Astrocyte of the spinal cord (primary cell): ENCODE measurements at places on chromosomes 16 and 17.

- no peak for DNase-seq
Observed at GRCh38 chr16:56137269-56137668, 54.0 kb upstream of the GNAO1 start.

DNA sequence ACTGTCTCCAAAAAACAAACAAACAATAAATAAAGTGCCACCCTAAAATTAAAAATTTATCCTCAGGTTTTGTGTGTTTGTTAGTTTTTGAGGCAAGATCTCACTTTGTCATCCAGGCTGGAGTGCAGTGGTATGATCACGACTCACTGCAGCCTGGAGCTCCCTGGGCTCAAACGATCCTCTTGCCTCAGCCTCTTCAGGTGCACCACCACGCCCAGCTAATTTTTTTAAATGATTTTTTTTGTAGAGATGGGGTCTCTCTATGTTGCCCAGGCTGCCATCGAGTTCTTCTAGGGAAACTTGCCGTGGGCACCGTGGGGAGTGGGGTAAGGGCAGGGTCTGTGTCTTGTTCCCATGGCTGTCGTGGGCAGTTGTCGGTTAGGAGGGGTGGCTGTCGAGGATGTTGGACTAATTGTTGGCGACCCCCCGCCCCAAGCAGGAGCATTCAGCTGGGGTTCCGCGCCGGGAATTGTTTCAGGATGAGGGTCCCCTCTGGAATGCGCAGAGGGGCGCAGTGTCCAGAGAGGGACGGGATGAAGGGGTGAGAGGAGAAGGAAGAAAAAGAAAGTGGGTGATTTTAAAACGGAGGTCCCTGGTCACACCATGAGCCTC is 1.1 kb upstream of the RNF213 start:
- DNase-seq = no peak

DNA sequence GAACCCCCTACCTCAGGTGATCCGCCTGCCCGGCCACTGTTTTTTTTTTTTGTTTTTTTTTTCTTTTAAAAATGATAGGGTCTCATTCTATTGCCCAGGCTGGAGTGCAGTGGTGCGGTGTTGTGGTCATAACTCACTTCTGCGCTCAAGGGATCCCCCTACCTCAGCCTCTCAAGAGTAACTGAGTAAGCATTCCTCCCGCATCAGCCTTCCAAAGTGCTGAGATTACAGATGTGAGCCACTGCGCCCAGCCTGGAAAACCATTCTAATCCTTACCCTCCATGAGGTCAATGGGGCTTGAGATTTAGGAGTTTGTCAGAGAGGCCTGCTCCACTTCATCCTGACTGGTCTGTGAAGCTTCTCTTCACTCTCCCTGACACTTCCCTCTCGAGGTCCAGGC is 12.5 kb downstream of the ERAL1 start:
- DNase-seq = no peak

DNA sequence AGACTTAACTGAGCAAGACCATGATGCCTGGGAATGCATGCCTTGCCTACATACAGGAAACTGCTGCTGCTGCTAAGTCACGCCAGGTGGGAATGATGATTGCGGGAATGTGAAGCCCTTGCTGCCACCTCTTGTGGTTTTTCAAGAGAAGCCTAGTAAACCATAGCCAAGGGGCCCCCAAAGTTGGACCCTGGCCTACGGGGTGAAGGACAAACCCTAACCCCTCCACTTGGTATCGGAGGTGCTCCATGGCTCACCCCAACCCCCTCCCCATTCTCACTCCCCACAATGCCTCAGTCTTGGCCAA is 233.9 kb downstream of the ZNF423 start:
- DNase-seq = no peak

- no peak for DNase-seq
Observed at GRCh38 chr17:47917581-47917980, 21.5 kb downstream of the SP2 start.

- DNase-seq = no peak
Observed at GRCh38 chr16:9670033-9670432, 512.2 kb downstream of the GRIN2A start.

DNA sequence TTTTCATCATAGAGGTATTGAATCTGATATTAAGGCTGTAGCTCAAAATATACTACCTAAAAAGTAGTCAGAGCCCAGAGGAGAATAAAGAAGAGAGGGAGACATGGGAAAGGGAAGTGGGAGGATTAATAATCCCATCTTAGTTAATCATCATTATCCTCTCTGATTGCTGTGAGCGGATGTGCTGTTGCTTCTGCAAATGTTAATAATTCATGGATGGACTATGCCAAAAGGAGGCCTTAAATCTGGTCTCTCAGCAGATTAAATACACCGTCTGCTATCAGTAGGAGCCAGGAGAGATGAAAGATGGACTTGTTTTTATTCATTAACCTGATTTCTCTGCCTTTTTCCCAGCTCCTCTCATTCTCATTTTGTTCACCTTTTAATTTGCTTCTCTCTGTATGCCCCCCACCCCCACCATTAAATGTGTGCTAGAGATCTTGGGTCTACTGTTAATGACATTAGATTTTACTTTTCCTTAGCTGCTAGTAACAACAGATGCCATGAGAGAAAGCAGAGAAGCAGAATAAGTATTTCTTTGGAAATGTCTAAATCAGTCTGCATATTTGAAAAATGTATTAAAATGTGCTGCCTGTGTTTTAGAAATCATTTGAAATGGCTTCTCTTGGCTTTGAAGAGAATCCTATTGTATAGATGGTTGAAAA is 44.2 kb downstream of the NUP93 start:
- DNase-seq = no peak

DNA sequence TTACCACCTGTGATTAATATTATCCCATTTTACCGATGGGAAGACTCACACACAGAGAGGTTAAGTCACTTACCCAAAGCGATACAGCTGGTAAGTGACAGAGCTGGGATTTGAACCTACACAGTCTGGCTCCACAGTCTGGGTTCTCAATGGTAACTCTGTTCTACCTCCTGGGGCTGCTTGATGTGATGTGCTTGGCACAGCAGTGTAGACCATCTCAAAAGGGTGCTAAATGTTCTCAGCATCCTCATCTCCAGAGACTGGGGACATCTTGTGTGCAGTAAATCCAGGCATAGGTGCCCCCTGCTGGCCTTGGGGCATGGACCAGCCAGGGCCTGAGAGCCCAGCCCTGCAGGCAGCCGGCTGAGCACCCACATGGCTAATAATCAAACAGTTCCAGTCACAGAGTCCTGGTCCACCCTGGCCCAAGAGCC is 15.4 kb upstream of the KATNB1 start:
- DNase-seq = peak; percentile 50

- peak; percentile 78 for DNase-seq
Observed at GRCh38 chr17:64281962-64282752, 19.1 kb upstream of the TEX2 start.

DNA sequence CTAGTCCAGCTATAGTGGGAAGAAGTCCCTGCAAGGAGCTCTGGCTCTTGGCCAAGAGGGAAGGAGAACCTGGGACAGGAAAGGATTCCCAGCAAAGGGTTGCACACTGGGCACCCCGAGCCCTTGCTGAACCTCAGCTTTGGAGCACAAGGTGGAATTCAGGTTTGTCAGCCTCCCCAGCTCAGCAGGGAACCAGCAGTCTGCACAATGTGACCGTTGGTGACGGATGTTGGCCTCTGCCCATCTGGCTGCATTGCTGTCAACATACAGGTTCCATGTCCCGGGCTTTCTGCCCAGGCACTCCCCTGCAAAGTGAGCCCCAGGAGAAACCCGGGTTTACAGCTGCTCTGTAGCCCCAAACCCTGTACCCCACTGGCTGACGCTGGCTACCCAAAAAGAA is 6.7 kb downstream of the RPRML start:
- DNase-seq = no peak

- peak; percentile 70 for DNase-seq
Observed at GRCh38 chr17:63274146-63274545, 172.0 kb downstream of the CYB561 start.

DNA sequence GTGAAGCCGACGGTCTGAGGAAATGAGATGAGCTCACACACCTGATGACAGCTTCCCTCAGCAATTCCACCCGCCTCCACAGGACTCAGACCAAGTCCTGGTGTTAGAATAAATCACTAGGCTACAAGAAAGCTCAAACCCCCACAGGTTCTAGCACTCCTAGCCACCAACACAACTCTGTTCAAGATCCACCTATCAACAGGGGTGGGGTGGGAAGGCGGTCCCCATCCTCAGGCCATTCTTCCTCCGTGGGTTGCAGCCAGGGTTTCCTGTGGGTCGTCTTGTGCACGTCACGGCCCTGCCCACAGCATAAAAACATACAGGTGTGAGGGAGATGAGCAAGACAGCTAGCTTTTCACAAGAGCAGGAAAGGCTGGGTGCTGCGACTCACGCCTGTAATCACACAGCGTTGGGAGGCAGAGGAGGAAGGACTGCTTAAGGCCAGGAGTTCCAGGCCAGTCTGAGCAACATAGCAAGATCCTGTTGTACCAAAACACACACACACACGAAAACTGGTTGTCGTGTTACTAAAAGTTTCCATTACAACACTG is 81.1 kb downstream of the ANKRD11 start:
- DNase-seq = no peak

GRCh38 chr17:75490953-75491649 is 24.2 kb downstream of the CASKIN2 start:
- DNase-seq = no peak

DNA sequence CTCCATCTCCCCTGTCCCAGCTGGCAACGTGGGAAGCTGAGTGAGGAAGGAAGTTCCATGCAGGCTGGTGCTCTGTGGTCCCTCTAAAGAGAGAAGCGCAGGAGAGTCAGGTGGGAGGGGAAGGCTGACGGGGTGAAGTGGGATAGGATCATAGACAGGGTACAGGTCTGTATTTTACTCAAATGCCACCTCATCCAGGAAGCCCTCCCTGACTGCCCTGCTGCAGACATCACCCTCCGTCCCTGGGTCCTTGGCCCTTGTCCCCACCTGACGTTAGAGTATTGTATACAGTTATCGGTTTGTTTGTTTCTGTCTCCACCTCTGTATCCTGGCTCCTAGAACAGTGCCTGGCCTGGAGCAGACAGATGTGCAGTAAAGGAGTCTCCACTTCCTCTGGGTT is 11.7 kb downstream of the CANT1 start:
- DNase-seq = no peak

DNA sequence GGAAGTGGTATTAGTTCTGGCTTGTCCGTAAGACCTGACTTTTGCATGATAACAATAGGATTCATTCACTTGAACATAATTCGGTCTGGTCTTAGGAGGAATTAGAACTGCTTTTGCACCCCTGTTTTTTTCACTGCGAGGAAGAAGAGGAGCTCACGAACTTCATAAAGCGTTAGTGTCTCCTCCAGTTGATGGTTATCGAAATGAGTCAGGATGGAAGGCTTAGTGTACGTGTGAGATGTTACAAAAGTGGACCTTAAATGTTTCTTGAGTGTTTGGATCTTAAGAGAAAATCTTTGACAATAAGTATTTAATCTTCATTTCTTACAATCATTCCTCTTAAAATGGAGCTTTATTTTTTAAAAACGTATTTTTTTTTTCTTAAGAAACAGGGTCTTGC is 52.8 kb downstream of the USP10 start:
- DNase-seq = no peak

DNA sequence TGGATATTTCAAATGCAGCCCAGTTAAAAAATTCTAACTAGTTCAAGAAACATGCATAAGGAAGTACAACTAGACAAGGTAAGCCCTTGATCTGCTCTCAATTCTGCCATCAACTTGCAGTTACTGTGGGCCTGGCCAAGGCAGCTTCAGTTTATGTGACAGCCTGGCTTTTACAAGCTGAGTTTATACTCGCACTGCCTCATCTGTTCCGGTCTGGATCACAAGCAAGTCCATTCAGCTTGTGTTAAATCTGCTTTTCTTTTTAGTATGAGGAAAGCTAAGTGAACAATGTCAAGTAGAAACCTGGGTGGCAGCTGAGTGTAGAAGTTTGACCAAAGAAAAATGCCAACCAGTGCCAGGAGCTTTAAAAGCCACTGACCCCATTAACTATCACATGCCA is 76.6 kb upstream of the CORO6 start:
- DNase-seq = no peak

- no peak for DNase-seq
Observed at GRCh38 chr16:64983231-64983630, 138.6 kb downstream of the CDH11 start.

DNA sequence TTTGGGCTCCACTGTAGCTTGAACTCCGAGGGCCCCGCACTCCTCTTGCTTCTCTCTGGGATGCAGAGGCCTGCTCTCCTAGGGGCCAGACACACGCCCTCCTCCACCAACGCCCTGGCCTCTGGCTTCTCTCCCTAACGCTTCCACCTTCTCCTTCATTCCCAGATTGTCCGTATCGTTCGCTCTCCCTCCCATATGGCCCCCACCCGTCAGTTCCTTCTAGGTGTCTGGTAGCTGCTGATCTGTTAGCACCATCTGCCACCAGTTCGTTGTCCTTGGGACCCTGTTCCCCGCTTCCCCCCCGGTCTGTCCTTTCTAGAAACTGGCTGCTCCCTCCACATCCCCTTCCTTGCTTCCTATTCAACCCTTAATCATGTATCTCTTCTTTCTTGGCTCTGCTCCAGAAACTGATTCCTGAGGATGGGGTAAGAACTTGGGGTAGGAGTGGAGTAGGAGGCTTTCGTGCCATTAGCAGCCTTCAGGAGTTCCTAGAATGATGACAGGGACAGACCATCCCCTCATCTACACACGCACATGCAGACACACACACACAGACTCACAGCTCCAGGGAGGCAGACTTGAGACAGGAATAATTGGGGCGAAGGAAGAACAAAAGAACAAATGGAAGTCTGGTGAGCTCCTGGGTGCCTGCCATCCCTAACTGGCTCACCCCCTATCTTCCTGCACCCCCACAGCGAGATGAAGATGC is 4.3 kb downstream of the ATP1B2 start:
- no peak for DNase-seq

DNA sequence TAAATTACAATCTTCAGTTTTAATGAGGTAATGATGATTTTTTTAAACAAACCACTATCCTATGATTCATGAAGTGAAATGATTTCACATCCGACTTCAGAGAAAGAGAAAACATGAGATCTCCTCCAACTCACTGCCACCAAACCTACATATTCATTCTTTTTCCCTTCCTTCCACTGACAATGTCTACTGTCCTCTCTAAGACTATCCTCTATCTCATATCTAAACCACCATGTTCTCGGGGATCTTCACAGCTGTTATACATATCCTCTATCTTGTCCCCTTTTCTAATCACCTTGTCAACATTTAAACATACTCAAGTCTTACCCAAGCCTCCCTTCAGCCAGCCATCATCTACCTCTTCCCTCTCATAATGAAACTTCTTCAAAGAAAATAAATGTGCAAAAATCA is 53.5 kb downstream of the SMURF2 start:
- peak; percentile 51 for DNase-seq
